ENCODE measurements at places on chromosomes 3 and 15. TPM values are rescaled to one million over a fixed set of nuclear protein-coding genes. Genes with fewer than 3 reads are reported as not detected.

Gene MKRN2OS
- total RNA-seq = 6.1 TPM

GRCh38 chr15:69421498-69421897, 7.3 kb downstream of the KIF23 start:
- no peak for DNase-seq
- no peak overlapping the region for H3K27ac ChIP-seq
- no peaks in the 10 kb centered on the region for H3K4me1 ChIP-seq
- no peaks in the 10 kb centered on the region for H3K27me3 ChIP-seq
- H3K36me3 ChIP-seq = no peaks in the 10 kb centered on the region

DNA sequence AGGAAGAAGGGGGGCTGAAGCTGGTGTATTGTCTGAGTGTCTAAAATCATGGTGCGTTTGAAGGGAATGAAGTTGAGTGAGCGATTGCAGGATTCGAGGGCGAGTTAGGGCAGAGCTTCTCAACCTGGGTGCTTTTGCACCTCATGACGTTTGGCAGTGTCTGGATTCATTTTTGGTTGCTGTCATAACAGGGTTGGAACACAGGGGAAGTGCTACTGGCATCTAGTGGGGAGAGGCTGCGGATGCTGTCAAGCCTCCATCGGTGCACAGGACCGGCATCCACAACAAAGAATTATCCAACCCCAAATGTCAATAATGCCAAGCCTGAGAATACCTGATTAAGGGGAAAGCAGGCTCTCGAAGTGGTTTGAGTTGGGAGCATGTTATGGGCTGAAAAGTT, 120.0 kb downstream of the SLCO3A1 start:
- no peaks in the 10 kb centered on the region for H3K36me3 ChIP-seq
- no peak overlapping the region for H3K27ac ChIP-seq
- no peak for DNase-seq
- no peaks in the 10 kb centered on the region for H3K27me3 ChIP-seq
- no peaks in the 10 kb centered on the region for H3K4me1 ChIP-seq

DNA sequence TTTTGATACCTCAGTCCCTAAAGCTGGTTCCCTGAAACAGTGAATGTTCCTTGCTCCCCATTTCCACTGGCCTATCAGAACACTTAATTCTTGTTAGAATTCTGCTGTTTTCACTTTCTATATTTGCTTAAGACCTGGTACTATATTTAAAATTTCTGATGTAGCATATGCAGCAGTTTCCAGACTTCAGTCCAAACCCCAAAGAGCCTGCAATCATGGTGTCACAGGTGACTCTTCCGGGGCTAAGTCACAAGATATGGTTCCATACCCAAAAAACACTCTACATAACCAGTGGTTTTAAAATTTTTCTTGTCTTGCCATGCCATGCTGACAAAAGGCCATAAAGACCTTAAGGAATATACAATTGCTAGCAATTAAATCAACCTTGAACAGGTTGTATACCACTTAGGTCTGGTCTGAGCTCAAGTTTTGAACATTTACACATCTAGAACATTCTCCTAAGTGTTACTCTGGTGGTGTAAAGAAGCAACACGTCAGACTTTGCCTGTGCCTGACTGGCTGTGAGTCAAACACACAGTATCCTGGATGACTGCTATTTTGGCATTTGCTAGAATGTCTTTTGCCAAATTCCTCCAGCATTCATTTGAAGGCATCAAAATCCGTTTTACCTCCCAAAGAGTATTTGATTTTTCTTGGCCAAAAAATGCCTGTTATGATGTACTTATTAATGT, 160.0 kb downstream of the FRMD5 start:
- no peaks in the 10 kb centered on the region for H3K27me3 ChIP-seq
- DNase-seq = no peak

Data from colonic mucosa (tissue), 4 donors.